ENCODE measurements at places on chromosomes 1 and 21. TPM values are rescaled to one million over a fixed set of nuclear protein-coding genes. Genes with fewer than 3 reads are reported as not detected.

Gene CHI3L2
- total RNA-seq: 0.36 TPM

Gene BTG3
- total RNA-seq: 32.7 TPM

Gene DCST1
- not detected for total RNA-seq

Gene C1orf116
- 4.5 TPM for total RNA-seq

Gene BROX
- 24.2 TPM for total RNA-seq

Gene FCRL1
- total RNA-seq: not detected

Gene CHIA
- total RNA-seq: not detected

Gene CYP4A11
- not detected for total RNA-seq

Gene C1orf185
- not detected for total RNA-seq

Gene DNASE2B
- not detected for total RNA-seq

Gene HRNR
- total RNA-seq: not detected

Gene C8B
- not detected for total RNA-seq

Gene ABCA4
- 0.06 TPM for total RNA-seq

Gene SDF4
- total RNA-seq: 133 TPM

Gene WNT3A
- total RNA-seq: not detected

Gene PDIK1L
- 1.8 TPM for total RNA-seq

Gene POU3F1
- not detected for total RNA-seq

Gene FNDC5
- 0.44 TPM for total RNA-seq

Gene GBP2
- total RNA-seq: 1.0 TPM

Gene MRPS6
- total RNA-seq: 49.6 TPM

Gene FOXD3
- total RNA-seq: 1.2 TPM

Gene HAO2
- not detected for total RNA-seq

Gene RABGAP1L
- total RNA-seq: 5.1 TPM

Gene CACNA1S
- total RNA-seq: not detected

Gene FOXO6
- 0.62 TPM for total RNA-seq

Gene ITLN1
- not detected for total RNA-seq

Gene VAV3
- 1.5 TPM for total RNA-seq

Gene LEFTY2
- not detected for total RNA-seq

Gene PLA2G2F
- not detected for total RNA-seq

Gene GFI1
- 0.21 TPM for total RNA-seq

Gene NCAM2
- not detected for total RNA-seq

Gene FCGR3A
- total RNA-seq: not detected

Gene FCAMR
- not detected for total RNA-seq

Gene TTC39A
- total RNA-seq: 0.98 TPM

Gene PPIAL4G
- not detected for total RNA-seq

Gene HDGF
- total RNA-seq: 422 TPM

Gene CNIH3
- total RNA-seq: 0.25 TPM
